Caudate nucleus (tissue), 63 donors: ENCODE measurements at places on chromosomes 7 and 10.

GRCh38 chr10:130491693-130492050 lies 355.5 kb downstream of the GLRX3 start:
- no peak for DNase-seq

DNA sequence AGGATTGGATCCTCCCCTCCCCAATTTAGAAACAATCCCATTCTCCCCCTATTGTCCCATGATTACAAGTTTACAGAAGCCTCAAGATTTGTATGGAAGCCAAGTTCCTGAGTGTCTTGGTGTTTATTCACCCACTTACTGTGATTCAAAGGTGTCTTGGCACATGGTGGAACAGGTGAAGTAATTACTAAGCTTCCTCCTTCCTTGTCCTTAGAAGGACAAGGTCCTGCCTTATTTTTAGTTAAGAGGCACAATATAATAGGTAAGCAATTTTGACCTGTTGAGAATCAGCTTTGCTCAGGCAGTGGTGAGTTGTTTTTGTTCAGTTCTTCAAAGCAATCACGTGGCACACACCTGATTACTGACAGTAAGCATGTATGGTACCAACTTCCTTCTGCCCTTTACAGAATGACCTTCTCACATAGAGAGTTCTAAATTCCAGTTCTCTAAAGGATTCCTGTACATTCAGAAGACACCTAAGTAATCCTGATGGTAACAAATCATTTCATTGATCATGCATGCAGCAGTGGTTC lies 60.7 kb upstream of the SLC13A1 start:
- no peak for DNase-seq

DNA sequence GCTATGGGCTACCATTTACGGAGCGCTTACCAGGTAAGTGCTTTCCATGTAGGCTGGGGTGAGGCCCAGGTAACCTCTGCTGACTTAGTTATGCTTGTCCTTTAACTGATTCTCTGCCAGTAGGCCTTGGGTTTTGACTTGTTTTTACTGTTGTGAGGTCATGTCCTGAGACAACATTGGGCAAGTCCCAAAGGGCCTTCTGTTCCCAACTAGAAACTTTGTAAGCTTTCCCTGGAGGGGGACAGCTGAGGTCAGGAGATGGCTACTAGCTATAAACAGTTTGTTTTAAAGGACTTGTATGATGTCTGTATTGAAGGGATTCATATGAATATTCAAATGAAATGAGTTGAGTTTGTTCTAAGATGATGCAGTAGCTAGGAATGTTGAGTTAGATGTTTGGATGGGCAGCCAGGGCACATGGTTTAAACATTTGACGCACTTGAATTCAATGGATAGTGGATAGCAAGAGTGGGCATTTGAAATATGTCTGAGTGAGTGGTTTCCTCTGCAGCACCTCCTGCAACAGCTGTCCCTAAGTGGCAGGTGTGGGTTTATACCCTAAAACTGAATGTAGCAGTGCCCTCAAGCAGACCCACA lies 10.0 kb upstream of the SGPL1 start:
- no peak for DNase-seq

GRCh38 chr10:124459395-124459794 lies 2.2 kb upstream of the LHPP start:
- DNase-seq: no peak

DNA sequence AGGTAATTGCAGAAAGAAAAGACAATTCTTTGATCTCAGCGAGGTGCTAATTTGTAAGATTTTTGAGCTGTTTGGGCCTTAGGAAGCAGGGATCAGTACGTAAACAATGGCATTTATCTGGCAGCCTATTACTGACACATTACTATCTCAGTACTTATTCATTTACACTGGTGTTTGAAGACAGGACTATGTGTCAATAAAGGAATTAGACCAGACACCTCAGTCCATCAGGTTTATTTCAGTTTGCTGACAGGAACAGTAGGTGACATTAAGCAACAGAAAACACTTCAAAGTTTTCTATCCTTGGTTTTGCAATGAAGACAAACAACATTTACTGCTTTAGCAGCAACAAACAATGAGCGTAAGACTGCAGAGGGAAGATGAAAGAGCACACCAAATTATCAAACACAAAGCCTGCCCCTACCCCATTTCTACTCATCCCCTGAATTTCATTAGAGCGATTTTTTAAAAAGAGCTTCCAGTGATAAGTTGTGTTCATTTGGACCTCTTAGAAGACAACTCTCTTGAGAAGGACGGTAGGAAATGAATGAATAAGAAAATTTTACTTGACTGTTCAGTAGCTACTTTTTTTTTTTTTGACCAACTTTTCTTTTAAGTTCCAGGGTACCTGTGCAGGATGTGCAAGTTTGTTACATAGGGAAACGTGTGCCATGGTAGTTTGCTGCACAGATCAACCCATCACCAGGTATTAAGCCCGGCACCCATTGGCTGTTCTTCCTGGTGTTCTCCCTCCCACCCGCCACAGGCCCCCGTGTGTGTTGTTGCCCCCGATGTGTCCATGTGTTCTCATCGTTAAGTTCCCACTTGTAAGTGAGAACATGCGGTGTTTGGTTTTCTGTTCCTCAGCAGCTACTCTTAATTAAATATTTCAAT lies 138.8 kb downstream of the DKK1 start:
- no peak for DNase-seq

- DNase-seq: no peak
Observed at GRCh38 chr7:136061433-136061832, 84.3 kb upstream of the MTPN start.
